ENCODE measurements at places on chromosomes 3 and 15. TPM values are rescaled to one million over a fixed set of nuclear protein-coding genes. Genes with fewer than 3 reads are reported as not detected.
A peak's percentile ranks its signal among the peaks of the same experiment; 100 is the strongest.

- peak; percentile 79 for DNase-seq
Measured at GRCh38 chr15:75731248-75732151, 18.9 kb upstream of the CSPG4 start.

Gene UTS2B
- total RNA-seq, result 0.42 TPM

Gene BCL2A1
- total RNA-seq, result 0.29 TPM

- DNase-seq, result no peak
Measured at GRCh38 chr3:167302678-167303077, 77.4 kb downstream of the ZBBX start.

Gene KCNMB2
- 5.1 TPM for total RNA-seq

Gene VILL
- 9.7 TPM for total RNA-seq

Gene MYLK
- 645 TPM for total RNA-seq

DNA sequence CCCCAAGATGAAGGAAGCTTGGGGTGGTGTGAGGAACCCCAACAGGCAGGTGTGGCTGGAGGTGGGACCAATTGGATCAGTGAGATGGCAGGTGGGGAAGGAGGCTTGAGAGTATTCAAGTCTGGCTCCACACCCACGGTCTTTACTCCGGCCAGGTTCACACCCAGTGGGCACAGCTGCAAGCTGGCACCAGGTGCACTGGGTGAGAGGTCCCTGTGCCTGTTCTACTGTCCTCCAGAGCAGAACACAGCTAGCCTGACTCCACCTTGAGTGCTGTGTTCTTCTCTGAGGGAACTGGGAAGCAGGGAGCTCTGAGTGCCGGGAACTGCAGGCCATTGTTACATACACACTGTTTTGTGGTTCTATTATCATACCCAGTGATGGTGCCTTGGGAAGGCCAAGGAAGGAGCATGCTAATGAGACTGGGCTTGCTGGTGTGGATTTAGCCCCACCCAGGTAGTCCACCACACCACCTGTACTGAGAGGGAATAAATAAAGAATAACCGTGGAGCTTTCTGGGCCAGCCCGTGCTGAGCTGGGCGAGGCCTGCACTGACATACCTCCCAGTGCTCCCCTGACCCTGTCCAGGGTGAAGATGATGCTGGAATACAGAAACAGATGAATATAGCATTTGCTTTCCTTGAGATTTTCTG lies 93.4 kb downstream of the ABHD5 start:
- DNase-seq, result no peak

DNA sequence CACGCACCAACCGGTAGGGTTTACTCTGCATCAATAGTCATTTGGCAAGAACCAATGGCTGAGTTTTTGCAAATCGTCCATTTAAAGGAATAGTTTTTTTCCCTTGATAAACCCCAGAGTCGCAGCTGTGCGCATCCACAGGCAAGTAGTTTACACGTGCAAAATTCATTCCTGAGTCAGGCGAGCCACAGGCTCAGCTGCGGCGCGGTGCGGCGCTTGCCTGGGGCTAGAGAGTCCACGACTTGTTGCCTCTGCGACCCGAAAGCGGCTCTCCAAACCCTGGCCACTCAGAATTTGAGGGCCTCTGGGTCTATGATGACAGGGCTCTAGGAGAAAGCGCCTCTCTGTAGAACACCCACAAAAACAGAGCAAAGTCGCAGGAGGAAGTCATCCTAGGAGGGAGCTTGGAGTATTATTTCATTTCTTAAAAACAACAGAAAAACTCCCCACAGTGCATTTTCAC lies 36.7 kb downstream of the ZIC4 start:
- no peak for DNase-seq

Gene SCN11A
- total RNA-seq, result 0.03 TPM

DNA sequence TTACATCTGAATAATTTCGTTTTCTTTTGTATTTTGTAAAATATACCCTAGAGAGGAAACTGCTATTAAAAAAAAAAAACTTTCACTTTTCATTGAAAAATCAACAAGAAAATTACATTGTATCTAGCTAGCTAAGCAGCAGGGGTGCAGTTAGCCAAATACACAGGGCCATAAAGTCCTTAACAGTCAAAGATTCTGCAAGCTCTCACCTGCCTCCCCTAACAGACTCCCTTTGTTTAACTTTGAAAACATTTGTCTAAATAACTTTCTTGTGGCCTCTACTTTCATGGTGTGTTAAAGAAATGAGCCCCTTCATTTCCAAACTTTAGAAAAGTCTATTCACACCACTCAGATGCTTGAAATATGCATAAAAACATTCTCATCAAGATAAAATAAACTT lies 23.3 kb downstream of the CBLB start:
- DNase-seq, result no peak

- no peak for DNase-seq
Measured at GRCh38 chr3:110608566-110608965, 463.1 kb upstream of the NECTIN3 start.

GRCh38 chr3:88784925-88785324 lies 322.5 kb upstream of the EPHA3 start:
- DNase-seq, result no peak

DNA sequence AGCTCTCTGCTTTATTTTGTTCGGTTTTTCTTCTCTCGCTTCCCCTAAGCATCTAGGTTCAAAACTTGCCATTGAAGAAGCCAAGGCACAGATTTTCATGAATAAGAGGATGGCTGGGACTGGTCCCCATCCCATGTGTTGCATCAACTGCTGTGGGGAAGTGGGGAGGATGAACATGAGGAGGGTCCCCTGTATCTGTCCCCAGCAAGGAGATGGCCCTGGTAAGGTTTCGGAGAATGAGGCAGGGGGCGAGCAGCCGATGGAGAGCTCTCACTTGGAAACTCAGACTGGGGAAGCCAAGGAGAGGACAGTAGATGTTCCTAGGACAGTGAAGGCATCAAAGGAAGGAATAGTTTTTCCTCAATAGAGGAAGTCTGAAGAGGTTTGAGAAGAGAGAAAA lies 142.0 kb upstream of the ATP2B2 start:
- DNase-seq, result no peak

Gene SPATA12
- not detected for total RNA-seq

DNA sequence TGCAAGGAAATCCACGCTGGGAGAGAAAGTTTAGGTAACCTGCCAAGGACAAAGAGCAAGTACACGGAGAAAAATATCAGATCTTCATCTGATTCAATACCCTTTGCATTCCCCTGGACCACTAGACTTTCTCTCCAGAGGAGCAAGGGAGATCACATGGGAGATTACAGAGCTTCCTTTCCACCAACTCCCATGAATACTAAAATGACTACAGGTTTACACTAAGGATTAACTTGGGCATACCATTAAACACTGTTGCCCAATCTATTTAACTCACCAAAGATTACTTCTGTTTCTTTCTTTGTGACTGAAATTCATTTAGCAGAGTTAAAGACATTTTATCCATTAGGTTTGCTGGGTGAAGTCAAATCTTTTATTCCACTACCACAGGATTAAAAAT lies 71.2 kb downstream of the RYK start:
- DNase-seq, result no peak

Data from right cardiac atrium (tissue), 5 donors.